ENCODE measurements at places on chromosomes 6 and 20. TPM values are rescaled to one million over a fixed set of nuclear protein-coding genes. Genes with fewer than 3 reads are reported as not detected.

The OR2J3 gene
- total RNA-seq: not detected

The PPIL1 gene
- 41.6 TPM for total RNA-seq

The SMPDL3A gene
- 2.9 TPM for total RNA-seq

The FUT9 gene
- not detected for total RNA-seq

The TAGAP gene
- not detected for total RNA-seq

The GPR63 gene
- 0.36 TPM for total RNA-seq

The CAGE1 gene
- total RNA-seq: not detected

The IL17F gene
- not detected for total RNA-seq

The MLIP gene
- not detected for total RNA-seq

The RUNX2 gene
- total RNA-seq: 1.2 TPM

The IYD gene
- not detected for total RNA-seq

The TMC2 gene
- total RNA-seq: not detected

The BANF2 gene
- total RNA-seq: not detected

The LGSN gene
- total RNA-seq: 2.7 TPM

The SRMS gene
- total RNA-seq: 0.16 TPM

The BPIFA1 gene
- not detected for total RNA-seq

The LPIN3 gene
- total RNA-seq: 14.3 TPM

The FOXA2 gene
- total RNA-seq: 19.1 TPM

The ZBTB9 gene
- total RNA-seq: 12.5 TPM

The TRAM2 gene
- 34.3 TPM for total RNA-seq

The SLC22A16 gene
- not detected for total RNA-seq

The CRISP3 gene
- not detected for total RNA-seq

The FAM209B gene
- total RNA-seq: 0.22 TPM

The PTCHD4 gene
- total RNA-seq: 0.07 TPM

The PHACTR1 gene
- not detected for total RNA-seq

The UST gene
- 3.9 TPM for total RNA-seq

The ANGPT4 gene
- 0.03 TPM for total RNA-seq

The UCKL1 gene
- 31.3 TPM for total RNA-seq
